Fibroblast of skin of back (primary cell): ENCODE measurements at places on chromosomes 12 and 14.

DNA sequence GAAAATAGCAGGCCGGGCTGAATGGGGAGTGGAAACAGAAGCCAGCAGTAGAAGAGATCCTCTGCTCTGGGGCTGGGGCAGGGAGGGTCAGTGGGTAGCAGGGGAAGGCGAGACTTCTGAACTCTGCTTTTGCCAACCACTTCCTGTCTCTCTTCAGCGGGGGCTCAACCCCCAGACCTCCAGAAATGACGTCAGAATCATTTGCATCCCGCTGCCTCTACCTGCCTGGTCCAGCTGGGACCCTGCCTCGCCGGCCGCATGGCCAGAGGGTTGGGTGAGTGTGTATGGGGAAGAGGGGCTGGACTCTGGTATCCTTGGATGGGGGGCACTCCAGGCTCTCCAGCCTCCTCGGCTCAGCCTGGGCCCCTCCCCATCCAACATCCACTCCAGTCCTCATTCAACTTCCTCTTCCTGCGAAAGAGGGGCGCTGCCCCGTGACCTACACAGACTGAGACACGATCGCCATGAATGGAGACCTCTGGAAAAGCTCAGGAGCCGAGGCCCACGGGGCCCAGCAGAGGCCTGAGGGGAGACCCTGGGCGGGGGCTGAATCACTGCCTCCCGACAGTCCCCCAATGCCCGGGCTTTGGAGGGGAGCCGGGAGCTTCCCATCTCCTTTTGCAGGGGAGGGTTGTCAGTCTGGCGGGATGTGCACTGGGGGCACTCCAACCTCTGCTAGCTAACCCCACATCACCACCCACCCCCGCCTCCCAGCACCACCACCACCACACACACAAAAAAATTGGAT is 458 bp upstream of the HOXC4 start:
- no peak for DNase-seq

DNA sequence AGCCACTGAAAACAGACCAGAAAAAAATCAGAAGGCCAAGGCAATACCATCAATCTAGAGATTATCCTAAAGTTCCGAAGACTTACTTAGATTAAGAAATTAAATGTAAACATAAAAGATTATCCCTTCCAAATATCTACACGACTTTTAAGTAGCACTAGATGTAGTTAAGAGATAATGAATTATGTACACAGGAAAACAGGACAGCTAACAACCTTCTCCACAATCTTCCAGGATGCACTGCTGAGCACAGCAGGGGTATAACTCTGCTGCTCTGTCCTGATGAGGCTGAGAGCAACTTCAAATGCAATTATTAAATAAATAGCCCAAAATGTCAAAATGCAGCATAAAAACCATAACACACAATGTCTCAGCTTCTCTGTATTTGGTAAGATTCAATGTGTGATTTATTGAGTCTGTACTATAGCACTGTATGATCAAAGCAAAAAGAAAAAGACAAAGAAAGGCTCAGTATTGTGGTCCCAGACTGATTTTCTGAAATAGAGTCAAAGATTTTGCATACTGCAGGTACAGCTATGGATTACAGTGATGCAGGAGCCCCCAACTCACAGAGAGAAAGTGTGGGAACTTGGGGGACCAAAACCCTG is 56.9 kb downstream of the TMTC1 start:
- no peak for DNase-seq

DNA sequence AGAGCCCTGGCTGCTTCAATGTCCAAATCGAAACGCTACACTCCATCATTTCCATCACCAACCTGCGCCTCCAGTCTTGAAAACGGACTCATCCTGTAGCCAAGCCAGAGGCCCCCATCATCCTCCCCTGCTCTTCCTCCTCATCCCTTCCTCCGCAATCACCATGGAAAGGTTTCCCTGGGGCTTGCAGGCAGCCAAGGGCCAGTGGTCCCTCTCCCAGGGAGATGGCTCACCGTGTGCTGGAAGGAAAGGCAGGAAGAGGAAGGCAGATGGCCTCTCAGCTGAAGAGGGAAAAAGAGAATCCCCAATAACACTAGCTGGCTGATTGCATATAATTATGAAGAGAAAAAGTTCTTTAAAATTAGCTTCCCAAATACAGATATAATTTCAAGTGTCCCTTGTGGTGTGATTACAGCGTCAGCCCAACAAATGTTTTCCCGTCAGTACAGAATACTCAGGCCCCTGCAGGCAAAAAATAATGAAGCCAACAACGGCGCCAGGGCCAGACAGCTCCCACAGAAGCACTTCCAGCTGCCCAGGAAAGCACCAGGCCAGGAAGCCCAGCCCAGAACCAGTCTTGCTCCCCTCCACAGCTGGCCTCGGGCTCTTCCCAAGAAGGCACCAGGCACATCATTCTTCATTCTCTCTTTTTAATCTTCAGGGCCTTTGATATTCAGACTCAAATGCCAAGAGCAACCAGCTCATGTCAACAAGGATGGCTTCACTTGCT is 24.7 kb downstream of the ITPK1 start:
- no peak for DNase-seq

DNA sequence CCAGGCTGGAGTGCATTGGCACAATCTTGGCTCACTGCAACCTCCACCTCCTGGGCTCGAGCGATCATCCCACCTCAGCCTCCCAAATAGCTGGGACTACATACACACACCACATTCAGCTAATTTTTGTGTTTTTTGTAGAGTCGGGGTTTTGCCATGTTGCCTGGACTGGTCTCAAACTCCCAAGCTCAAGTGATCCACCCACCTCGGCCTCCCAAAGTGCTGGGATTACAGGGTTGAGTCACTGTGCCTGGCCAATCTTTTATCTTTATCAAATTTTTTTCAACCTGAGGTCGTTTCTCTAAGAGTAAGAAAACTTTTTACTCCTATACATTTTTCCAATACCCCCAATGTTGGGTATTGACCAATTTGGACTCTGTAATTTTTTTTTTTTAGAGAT is 40.0 kb upstream of the NAP1L1 start:
- DNase-seq = no peak

GRCh38 chr14:59190372-59190771 is 1.9 kb downstream of the DAAM1 start:
- DNase-seq = peak; percentile 26

DNA sequence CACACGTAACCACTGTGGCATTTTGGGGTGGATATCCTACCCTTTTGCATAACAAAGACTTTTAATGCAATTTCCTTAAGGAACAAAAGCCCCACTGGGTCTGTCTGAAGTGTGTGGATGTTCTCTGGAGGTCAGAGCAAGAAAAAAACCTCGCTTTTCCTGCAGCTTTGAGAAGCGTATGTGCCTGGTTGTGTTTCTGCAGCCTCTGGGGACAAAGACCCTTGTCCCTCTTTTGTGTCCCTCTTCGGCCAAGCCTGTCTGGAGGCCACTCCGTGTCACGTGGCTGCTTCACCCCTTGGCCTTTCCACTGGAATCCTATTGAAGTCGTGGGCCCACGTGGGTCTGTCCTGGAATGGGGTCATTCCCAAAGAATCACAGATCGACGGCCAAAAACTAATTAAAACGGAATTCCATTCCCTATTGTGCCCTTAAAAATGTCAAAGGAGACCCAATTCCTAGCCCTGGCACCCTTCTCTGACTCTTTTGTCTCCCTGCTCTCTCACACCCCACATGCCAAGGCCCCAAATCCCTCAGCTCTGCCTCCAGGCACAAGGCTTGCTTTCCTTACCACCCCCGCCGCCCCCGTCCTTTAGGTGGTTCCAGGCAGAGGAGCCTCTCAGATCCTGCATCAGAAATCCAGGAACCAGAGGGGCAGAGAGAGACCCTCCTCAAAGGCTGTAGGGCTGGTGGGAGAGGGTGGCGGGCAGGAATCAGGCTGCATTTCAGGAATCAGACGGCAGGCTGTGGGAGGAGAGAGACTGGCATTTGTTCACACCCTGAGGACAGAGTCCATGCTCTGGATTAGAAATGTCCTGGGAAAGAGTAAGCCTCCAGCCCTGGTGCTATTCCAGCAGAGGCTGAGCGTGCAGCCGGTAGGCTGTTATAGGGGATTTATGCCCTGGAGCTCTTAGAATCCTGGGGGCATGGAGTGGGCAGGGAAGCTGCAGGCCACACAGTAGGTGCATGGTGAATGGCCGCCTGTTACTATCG is 12.6 kb upstream of the CYP46A1 start:
- DNase-seq = no peak

GRCh38 chr12:15648558-15648957 is 140.6 kb downstream of the EPS8 start:
- DNase-seq = no peak

DNA sequence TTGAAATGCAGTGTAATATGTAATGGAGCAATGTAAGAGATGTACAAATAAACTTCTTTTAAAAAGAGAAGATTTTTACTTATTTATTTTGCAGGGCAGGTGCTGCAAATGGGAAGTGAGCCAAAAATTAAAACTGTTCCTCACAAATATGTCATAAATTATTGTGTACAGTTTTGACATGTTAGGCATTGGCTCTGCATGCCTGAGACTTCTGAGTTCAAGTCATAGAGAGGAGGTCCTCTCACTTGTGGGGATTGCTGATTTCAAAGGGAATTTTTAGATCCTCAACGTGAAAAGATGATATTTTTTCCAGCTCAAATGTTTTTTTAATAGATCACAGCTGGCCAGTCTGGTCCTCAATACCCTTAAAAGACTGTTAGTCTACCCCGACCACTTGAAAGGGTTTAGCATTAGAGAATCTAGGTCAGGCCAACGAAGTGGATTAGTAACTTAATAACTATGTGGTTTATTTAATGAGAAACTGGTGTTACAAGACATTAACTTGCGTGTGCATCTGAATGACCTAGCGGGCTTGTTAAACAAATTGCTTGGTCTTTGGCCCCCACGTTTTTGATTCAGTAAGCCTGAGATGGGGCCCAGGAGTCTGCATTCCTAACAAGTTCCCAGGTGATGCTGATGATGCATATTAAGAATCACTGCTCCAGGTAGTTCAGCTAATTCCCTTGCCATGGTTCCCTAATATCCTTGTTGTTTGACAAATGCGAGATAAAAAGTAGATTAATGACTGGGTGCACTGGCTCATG is 30.9 kb upstream of the WDR89 start:
- peak; percentile 38 for DNase-seq

DNA sequence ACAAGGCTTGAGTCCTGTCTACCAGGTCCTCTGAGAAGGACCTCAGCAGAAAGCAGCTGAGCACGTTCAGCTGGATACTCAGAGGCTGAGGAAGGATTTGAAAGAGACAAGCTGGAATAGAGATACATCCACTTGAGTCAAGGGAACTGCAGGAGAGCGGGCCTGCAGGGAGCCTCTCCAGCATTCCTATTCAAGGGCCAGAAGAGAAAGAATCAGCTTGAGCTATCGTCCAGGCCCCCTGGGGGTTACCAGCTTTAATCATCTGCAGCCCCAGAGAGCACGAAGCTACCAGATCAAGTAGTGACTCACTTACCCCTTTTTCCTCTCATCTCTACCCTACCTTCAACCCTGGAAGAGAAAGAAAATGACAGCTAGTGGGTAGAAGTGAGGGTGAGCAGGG is 80.9 kb downstream of the NDUFA12 start:
- DNase-seq = peak; percentile 40
